ENCODE measurements at places on chromosomes 7 and 10. TPM values are rescaled to one million over a fixed set of nuclear protein-coding genes. Genes with fewer than 3 reads are reported as not detected.

The SLC18A3 gene
- not detected for total RNA-seq

The COL1A2 gene
- total RNA-seq = not detected

The HMX3 gene
- total RNA-seq = not detected

The TMEM140 gene
- 18.6 TPM for total RNA-seq

The IRF5 gene
- 164 TPM for total RNA-seq
